ENCODE measurements at places on chromosomes 3 and 15.
A peak's percentile ranks its signal among the peaks of the same experiment; 100 is the strongest.

DNA sequence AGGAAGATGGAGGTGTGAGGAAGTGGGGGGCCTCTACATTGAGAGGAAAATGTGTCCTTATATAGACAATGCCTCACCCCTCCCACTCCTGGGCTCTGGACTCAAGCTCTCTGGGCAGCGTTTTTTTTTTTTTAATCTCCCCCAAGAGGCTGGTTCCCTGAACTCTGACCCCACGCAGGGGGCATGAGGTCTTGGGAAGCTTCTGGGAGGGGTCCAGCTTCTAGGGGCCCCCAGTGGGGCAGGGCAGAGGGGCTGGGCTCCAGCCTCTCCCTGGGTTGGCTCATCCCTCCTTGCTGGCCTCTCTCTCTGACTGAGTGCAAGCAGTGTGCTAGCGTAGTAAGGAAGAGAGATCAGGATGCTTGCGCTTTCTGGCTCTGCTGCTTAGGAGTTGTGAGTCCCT lies 101.4 kb upstream of the HACD2 start:
- no peak for DNase-seq

- no peak for DNase-seq
Observed at GRCh38 chr15:77867266-77868047, 210.1 kb downstream of the TBC1D2B start.

- no peak for DNase-seq
Observed at GRCh38 chr15:90072978-90073640, 29.2 kb downstream of the IDH2 start.

GRCh38 chr3:126259411-126260391 lies 79.3 kb upstream of the ALDH1L1 start:
- no peak for DNase-seq

DNA sequence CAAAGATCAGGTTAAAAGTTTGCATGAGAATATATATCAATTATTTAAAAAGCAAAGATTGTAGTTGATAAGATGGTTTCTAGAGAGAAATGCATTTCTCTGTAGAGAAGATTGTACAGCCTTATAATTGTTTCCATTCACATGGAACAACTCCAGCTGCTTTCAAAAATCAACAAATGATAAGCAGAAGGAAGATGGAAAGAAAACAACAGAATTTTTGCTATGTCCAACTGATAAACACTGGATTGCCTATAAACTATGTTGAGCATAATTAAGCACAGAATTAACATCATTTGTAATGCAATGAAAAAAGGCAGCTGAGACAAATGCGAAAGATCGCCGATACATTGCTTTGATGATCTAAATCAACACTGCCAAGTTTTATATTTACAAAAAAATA lies 89.0 kb downstream of the C3orf85 start:
- DNase-seq = no peak

GRCh38 chr3:150319900-150320299 lies 88.2 kb upstream of the TSC22D2 start:
- DNase-seq = peak; percentile 97

- no peak for DNase-seq
Observed at GRCh38 chr3:134944429-134944828, 149.4 kb downstream of the EPHB1 start.

GRCh38 chr3:170307671-170308405 lies 49.7 kb upstream of the SKIL start:
- DNase-seq = peak; percentile 14

DNA sequence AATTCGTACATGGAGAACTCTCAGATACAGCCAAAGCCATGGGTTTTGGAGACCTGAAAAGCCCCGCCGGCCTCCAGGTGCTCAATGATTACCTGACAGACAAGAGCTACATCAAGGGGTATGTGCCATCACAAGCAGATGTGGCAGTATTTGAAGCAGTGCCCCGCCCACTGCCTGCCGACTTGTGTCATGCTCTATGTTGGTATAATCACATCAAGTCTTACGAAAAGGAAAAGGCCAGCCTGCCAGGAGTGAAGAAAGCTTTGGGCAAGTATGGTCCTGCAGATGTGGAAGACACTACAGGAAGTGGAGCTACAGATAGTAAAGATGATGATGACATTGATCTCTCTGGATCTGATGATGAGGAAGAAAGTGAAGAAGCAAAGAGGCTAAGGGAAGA lies 23.5 kb downstream of the MYO5A start:
- DNase-seq = peak; percentile 46

DNA sequence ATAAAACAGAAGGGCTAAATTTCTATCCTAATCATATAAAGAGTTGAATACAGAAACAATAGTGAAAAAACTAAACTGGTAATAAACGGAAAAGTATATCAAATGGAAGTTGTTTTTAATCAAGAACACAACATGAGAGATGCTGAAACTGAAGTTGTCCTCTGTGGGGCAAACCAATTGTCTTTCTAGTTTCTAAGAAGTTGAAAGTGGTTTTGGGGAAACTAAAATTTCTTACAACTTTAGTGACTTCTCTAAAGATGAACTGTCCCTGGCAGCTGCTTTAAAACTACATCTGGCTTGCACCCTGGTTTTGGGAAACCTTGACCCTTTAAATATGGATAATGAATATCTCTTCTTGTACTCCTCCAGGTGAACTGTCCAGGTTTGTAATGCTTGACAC lies 155.6 kb downstream of the ADAM10 start:
- no peak for DNase-seq

GRCh38 chr3:188402229-188402628 lies 248.3 kb downstream of the LPP start:
- DNase-seq = no peak

DNA sequence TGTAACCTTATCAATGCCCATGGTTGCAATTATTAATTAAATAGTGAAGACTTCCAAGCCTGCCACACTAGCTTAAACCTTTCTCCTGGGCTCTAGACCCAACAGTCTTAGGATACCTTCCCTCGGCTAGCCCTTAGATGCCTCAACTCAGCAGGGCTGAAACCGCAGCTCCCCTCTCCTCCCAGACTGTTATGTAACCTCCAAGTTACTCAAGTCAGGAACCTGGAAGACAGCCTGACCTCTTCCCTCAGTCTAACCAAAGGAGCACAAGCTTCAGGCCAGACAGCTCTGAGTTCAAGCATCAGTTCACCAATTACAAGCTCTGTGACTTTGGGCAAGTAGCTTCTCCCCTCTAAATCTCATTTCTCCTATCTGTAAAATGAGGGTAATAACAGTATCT lies 70.5 kb upstream of the HACD2 start:
- DNase-seq = no peak

GRCh38 chr3:124269619-124270018 lies 277.7 kb upstream of the ROPN1 start:
- no peak for DNase-seq

DNA sequence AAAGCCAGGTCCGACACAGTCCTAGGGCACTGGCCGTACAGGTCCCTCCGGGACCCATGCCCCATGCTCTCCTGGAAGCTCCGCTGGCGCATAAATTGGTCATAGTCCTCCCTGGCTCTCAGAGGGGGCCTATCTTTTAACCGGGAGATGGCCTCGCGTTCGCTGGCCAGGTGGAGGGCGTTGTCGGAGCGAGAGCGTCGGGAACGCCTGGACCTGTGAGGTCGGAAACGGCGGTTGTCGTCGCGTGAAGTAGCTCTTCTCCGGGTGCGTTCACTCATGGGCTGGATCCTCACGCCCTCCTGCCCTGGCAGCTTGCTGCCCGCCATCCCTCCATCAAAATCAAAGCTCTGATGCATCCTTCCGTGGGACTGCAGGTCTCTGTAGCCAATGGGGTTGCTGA lies 76.0 kb upstream of the PSMD6 start:
- DNase-seq = no peak

DNA sequence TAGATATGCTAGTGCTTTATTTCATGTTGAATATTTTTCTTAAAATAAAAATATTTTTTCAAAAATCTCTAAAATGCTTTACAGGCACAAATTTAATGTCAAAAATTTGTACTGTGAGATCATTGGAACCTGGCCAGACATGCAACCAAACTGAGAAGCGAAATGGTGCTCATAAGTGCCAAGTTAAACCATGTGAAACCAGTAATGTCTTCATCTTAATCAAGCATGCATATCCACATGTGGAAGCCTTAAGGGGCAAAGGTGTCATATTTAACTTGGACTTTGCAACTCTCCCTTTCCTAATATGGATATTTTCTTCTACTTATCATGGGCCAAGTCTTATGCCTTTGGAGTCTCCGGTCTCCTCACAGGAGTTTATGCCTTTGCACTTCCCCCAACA lies 208.9 kb upstream of the COL8A1 start:
- DNase-seq = no peak

GRCh38 chr15:59691194-59691805 lies 2.2 kb upstream of the BNIP2 start:
- no peak for DNase-seq

- no peak for DNase-seq
Observed at GRCh38 chr3:179624451-179624850, 19.9 kb downstream of the NDUFB5 start.

DNA sequence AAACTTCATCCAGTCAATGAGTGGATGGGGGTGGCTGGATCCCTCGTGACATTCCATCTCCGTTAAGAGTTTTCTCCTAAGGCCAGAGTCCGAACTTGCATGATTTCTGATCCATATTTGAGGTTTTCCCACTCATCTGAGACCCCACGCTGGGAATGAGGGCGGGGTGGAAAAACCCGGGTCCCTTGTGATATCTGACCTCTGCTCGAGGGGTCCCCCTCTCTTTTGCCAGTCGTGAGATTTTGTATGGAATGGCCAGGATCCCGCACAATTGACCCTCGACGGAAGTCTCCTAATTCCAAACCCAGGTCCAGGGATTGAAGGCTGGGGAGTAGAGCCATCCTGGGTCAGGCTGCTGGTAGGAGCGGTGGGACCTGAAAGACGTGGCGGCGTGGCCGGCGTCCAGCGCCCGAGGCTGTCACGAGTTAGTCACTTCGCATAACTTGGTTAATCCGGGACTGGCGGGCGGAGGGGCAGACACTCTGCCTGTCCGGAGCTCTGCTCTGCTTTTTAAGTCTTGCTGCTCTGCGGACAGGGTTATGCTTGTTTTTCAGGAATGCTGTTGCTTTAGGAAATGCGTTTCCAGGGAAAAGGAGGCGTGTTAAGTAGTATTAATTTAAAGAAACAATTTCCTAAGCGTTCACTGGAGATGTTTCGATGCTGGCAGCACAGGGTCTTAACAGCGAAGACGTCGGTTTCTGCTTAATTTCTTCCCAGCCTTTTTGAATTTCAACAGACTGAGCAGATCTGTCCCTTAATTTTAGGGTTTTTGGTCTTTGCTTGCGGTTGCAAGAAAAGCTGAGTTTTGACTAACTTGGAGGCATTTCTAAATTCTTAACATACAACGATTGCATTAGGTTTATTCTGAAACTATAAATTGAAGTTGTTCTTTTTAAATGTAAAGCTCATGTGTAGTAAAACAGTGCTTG lies 69.7 kb upstream of the LRRFIP2 start:
- DNase-seq = peak; percentile 49

- DNase-seq = no peak
Observed at GRCh38 chr15:63999177-63999576, 47.1 kb downstream of the DAPK2 start.

DNA sequence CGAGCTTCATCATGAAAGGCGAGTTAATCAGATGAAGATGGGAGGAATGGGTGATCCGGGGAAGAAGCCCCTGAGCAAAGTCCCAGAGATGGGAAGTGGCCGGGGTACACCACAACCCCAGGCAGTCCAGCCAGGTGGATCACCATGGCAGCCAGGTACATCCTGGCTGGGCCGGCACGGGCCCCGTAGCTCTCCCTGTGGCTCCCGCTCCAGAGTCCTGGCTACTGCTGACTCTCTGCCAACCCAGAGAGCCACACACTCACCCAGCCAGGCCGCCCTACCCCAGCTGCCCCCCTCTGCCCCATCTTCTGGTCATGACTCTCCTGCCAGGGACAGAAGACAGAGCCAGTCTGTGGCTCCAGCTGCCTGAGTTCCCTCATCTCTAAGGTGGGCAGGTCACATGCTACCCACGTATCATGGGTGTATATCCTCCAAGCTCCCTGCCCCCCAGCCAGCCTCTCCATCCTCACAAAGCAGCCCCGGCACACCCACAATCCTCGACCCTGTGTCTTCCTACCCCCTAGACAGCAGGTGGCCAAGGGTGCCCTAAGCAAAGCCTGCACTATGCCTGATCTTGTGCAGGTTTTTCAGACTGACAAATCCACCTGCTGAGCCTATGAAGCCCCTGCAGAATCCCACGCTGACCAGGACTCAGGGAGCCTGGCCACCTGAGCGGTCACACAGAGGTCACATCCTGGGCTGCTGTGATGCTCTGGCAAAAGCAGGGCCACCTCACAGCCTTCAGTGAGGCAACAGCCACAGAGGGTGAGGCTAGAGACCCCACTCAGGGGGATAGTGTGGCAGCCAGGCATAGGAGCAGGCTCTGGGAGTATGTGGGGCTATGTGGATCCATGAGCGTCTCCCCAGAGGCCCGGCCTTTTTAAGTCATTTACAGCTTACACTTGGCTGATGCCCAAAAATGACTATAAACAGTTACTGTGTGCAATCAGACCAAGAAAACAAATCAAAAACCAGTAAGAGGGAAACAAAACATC lies 13.2 kb downstream of the XXYLT1 start:
- DNase-seq = no peak

GRCh38 chr3:13620776-13621365 lies 71.9 kb downstream of the FBLN2 start:
- DNase-seq = no peak

DNA sequence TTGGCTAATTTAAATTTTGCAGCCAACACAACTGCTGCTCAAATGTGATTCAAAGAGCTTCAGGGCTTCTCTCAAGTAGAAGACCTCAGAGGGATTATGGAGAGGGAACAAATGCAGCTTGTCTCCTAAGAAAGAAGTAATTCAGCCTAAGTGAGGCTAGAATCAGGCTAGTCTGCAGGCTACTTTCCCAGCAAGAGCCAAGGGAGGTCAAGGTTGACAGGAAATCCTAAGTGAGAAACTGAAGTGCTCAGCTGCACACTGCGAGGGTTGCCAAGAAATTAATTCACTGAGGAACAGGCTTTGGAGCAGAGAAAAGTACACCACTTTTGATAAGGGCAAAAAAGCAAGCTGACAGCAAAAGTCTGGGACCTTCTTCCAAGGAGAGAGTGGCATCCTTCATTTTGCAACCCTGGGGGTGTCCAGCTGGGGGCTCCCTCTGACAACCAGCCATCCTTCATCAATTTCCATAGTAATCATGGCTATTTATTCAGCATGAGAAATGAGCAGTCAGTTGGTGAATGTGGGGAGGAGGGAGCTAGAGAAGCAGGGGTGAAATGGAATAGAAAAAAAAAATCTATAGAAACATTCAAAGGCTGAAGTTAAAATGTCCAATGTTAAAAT lies 646.4 kb upstream of the ADAMTS9 start:
- DNase-seq = no peak

- no peak for DNase-seq
Observed at GRCh38 chr3:171346582-171347300, 113.5 kb downstream of the TNIK start.

DNA sequence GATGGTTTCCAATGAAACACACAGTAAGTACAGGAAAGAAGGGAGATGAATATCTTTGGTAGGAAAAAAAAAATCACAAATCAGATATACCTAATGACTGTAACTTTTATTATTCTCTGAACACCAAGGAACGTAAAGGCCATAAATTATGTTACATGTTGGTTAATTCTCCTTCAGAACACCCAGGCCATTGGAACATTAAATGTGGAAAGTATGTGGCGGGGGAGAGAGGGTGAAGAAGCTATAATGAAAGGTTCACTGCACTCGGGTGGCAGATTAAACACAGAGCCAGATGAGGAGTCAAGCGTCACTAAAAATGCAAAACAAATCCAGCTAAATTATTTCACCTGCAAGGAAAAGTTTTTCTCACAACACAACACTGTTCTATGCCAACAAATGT lies 193.8 kb downstream of the FHIT start:
- DNase-seq = no peak

- no peak for DNase-seq
Observed at GRCh38 chr3:120661945-120662344, 20.1 kb downstream of the HGD start.

Data from epithelial cell of prostate (primary cell).